Activated B cell treated with CpG ODN at 0.5 μM for 24 hours (primary cell): ENCODE measurements at places on chromosomes 7 and 10.

DNA sequence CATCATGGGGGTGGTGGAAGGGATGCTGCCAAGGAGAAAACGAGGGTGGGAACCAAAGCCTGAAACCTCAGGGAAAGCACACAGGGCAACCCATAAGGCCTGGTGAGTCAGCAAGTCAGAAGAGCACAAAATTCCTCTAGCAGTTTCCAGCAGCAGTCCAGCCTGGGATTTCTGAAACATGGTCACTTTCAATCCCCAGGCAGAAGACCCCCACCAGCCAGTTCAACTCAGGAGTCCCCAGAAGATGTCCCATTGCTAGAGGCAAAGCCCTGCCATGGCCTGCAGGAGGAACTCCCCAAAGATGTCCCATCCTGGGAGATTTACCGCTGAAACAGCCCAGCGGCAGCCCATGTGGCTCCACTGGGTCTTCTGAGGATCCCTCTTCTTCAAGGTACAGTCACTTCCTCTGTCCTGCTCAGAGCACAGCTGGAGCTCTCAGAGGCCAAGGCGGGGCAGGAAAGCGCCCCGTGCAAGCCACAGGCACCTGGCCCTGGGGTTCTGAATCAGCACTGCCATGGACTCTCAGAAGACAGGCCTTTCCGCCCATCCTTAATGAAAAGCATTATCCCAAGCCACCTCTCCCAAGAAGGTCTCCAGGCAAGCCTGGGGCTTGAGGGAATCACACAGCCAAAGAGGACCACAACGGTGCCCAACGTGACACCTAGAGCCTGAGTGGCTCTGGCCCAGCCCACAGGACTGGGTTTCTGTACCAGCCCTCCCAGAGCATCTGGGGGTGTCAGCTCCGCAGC, 196.9 kb downstream of the GRID1 start:
- H3K27me3 ChIP-seq: no peaks in the 10 kb centered on the region
- H3K27ac ChIP-seq: no peak overlapping the region
- no peak overlapping the region for H3K4me3 ChIP-seq

DNA sequence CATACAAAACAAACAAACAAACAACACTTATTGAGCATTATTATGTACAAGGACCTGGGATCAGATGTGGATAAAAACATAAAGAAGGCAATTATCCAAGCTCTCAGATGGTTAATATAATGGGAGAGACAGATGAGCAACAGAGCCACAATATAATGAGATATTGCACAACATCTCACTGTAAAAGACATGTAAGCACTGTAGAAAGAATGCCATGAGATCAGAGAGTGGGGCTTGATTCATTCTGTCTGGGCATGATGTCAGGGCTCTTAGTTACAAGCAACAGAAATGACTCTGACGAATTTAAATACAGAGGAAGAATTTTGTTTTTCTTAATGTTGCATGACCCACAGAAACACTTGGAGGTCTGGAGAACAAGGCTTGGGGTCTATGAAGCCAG, 164.7 kb upstream of the PLXDC2 start:
- DNase-seq: no peak
- no peaks in the 10 kb centered on the region for H3K36me3 ChIP-seq
- no peaks in the 10 kb centered on the region for H3K4me1 ChIP-seq
- H3K27me3 ChIP-seq: no peaks in the 10 kb centered on the region

DNA sequence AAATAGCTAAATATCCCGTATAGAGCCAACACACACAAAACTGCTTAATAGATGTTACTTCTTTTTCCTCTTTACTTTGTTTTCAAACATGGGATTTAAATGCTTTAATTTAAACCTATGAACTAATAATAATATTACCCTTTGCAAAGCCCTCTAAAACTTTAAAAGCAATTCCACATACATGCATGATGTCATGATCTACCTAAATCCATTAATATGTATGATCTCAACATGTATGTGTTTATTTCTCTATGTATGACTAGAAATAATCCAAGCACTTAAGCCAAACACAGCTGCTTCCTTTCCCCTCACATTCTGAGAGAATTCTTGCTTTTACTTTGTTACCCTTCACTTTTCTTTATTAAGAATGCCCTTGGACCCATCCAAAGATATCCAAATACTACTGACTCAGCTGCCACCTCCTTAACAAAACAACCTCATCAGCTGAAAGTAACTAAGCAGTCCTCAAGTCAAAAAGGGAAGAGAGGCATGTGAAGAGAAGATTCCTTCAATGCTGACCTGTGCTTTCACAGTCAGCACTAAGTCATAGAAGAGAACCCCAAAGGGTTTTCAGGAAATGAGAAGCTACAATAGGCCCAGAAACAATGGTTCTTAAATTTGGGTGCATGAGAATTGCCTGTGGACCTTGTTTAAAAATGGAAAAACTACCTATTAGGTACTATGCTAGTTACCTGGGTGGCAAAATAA, 266.4 kb upstream of the LRGUK start:
- no peaks in the 10 kb centered on the region for H3K27me3 ChIP-seq
- H3K4me1 ChIP-seq: peaks cover 2% of the 10 kb centered on the region
- H3K27ac ChIP-seq: no peak overlapping the region
- H3K36me3 ChIP-seq: peaks cover 7% of the 10 kb centered on the region
- no peak for DNase-seq

DNA sequence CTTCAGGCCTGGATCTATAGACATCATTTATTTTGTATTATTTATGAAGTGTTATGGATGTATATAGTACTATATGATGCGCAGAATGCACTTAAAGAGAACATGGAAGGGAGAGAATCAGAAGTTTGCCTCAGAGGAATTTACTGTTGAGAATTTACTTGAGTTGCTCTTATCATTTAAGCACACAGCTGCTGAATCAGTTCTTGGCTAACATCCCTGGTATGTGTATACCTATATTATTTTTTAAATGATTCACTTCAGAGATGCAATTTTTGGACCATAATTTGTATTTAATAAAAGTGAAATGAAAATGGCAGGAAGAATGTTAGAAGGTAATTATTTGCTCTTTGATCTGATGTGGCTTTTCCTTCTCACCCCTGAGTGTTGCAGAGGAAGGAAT, 191.6 kb downstream of the BICC1 start:
- H3K4me3 ChIP-seq: no peak overlapping the region
- H3K4me1 ChIP-seq: no peaks in the 10 kb centered on the region
- no peaks in the 10 kb centered on the region for H3K27me3 ChIP-seq
- H3K27ac ChIP-seq: no peak overlapping the region
- no peaks in the 10 kb centered on the region for H3K36me3 ChIP-seq

- H3K4me1 ChIP-seq: no peaks in the 10 kb centered on the region
- no peak for DNase-seq
- no peak overlapping the region for H3K4me3 ChIP-seq
- no peak overlapping the region for H3K27ac ChIP-seq
- H3K36me3 ChIP-seq: no peaks in the 10 kb centered on the region
Observed at GRCh38 chr7:31872545-31873370, 185.7 kb downstream of the PPP1R17 start.

- no peak overlapping the region for H3K4me3 ChIP-seq
- H3K27ac ChIP-seq: no peak overlapping the region
- no peaks in the 10 kb centered on the region for H3K4me1 ChIP-seq
- no peak for DNase-seq
Observed at GRCh38 chr7:55006499-55006898, 12.3 kb upstream of the EGFR start.

DNA sequence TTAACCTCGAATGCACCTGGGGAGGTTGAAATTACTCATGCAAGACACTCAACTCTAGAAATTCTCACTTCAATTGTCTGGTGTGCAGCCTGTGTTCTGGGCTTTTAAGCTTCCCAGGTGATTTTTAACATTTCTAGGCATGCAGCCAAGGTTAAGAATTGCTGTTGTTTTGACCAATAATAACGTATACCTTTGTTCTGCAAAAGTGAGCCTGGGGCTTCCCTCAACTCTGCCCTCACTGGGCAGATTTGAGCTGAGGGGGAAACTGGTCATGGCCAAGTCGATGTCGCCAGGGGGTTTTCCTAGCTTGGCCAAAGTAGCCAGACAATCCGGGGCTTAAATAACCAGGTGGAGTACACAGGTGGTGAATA, 568 bp downstream of the PRSS2 start:
- no peaks in the 10 kb centered on the region for H3K36me3 ChIP-seq
- no peak overlapping the region for H3K27ac ChIP-seq
- peak overlapping the region; percentile 32 for H3K4me3 ChIP-seq
- peaks cover 23% of the 10 kb centered on the region for H3K4me1 ChIP-seq
- no peak for DNase-seq

DNA sequence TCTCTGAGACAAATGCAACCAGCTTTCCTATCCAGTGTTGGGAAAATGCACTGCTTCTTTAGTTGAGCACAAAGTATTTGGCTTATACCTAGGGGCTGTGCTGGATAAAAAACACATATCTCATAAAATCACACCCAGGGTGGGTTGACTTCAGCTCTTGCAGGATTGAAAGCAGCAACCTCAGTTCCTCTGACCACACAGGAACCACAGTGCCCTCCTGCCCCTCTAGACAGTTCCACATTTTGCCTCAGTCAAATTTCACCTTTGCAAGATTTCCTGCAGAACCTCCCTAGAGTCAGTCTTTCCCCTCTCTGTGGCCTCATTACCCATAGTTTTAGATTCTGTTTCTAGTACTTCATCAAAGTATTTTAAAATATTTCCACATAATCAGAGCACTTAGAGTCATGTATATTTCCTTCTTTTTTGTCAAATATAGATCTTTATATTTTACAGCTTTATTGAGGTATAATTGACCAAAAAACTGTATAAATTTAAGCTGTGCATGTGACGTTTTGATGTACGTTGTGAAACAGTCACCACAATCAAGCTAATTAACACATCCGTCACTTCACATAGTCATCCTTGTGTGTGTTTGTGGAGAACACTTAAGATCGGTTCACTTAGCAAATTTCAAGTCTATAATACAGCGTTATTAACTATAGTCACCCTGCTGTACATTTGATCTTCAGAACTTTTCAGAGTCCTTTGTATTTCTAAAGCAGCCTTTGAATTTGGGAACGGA, 37.0 kb upstream of the EGR2 start:
- peak overlapping the region; percentile 52 for H3K4me3 ChIP-seq
- peaks cover 42% of the 10 kb centered on the region for H3K4me1 ChIP-seq
- peak overlapping the region; percentile 7 for H3K27ac ChIP-seq
- no peaks in the 10 kb centered on the region for H3K36me3 ChIP-seq
- no peak for DNase-seq
- no peaks in the 10 kb centered on the region for H3K27me3 ChIP-seq

DNA sequence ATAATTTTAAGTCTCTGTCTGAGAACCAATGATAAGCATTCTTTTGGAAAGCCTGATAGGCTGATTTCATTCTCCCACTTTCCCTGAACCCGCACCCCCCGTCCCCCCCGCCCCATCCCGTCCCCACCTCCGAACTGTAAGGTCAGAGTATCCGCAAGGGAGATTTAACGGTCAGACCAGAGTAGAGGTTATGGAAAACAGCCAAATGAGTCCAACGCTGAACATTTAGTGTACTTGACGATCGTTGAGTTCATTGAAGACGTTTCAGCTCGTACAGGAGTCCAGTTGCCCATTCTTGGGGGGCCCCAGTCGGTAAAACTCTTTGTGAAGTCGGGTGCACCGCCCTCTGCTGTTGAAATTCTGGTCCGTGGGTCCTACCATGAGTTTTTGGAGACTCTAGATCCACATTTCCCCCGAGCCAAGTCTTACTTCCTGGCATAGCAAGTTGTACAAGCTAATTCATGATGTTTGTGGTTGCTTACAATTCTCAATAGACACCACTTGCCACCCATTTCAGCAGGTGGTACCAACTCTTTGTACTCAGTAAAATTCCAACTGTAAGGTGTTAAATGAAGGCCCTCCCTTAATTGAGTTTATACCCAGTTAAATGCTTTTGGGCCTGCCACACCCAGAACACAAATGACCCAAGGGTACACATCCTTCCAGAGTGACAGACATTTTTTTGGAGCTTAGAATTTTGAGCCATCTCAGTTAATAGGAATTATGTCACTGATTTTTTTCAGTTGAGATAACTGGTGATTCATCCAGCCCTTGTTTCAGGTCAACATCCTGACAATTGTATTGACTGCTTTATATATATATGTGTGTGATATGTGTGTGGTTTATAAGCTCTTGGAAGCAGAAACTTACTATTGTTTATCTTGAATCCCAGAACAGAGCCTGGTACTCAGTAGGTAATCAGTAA, 1.2 kb downstream of the MARCHF5 start:
- peak overlapping the region; percentile 80 for H3K27ac ChIP-seq
- DNase-seq: peak; percentile 19
- H3K4me1 ChIP-seq: peaks cover 37% of the 10 kb centered on the region
- H3K4me3 ChIP-seq: peak overlapping the region; percentile 96
- H3K36me3 ChIP-seq: peaks cover 18% of the 10 kb centered on the region

GRCh38 chr7:35652124-35652523, 42.8 kb downstream of the HERPUD2 start:
- H3K27ac ChIP-seq: no peak overlapping the region
- H3K4me3 ChIP-seq: no peak overlapping the region
- no peaks in the 10 kb centered on the region for H3K27me3 ChIP-seq

DNA sequence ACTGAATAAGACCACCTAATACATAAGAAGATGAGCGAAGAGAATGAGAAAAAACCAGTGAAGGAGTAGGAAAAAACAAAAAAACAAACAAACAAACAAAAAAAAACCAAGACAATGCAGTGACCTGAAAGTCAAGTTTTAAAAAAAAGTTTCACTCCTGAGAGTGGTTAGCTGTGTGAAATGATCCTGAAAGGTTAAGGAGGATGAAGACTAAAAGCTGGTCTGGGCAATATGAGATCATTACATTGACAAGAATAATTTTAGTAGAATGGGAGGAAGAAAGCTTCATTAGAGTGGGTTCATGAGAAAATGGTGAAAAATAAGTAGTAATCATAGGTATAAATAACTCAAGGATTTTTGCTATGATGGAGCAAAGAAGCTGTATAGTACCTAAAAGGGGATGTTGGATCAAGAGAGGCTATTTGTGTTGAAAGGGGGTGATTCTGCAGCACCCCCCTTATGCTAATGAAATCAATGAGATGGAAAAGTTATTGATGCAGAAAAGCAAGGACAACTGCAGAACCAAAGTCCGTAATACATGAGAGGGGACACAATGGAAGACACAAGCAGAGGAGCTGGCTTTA, 80.2 kb downstream of the KMT2C start:
- no peak for DNase-seq
- H3K4me3 ChIP-seq: no peak overlapping the region
- H3K27me3 ChIP-seq: no peaks in the 10 kb centered on the region
- H3K36me3 ChIP-seq: peaks cover 53% of the 10 kb centered on the region
- no peak overlapping the region for H3K27ac ChIP-seq

- no peak overlapping the region for H3K4me3 ChIP-seq
- H3K36me3 ChIP-seq: no peaks in the 10 kb centered on the region
- no peaks in the 10 kb centered on the region for H3K4me1 ChIP-seq
- no peak overlapping the region for H3K27ac ChIP-seq
- DNase-seq: no peak
Observed at GRCh38 chr7:95874541-95875265, 102.3 kb downstream of the DYNC1I1 start.

GRCh38 chr7:35254496-35255442, 869 bp upstream of the TBX20 start:
- H3K4me3 ChIP-seq: peak overlapping the region; percentile 44
- H3K36me3 ChIP-seq: no peaks in the 10 kb centered on the region
- H3K4me1 ChIP-seq: peaks cover 16% of the 10 kb centered on the region
- peaks cover 78% of the 10 kb centered on the region for H3K27me3 ChIP-seq

DNA sequence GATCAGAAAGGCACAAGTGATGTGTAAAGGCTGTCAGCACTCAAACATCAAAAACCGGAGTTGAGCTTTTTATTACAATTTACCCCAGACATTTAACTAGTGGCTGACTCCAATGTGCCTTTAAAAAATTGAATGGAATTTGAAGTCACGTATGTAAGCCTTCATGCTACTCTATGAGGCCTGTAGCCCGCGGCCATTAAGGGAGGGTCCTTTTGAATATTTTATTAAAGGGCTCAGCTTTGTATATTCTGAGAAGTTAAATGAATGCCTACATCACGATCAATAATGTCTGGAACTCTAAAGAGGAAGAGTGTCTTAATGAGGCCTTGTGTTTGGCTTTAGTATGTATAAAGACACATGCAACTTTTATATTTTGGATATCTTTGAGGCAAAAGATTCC, 916.6 kb upstream of the CELF2 start:
- no peaks in the 10 kb centered on the region for H3K36me3 ChIP-seq
- H3K4me1 ChIP-seq: no peaks in the 10 kb centered on the region
- no peak overlapping the region for H3K4me3 ChIP-seq
- H3K27me3 ChIP-seq: no peaks in the 10 kb centered on the region
- DNase-seq: no peak
